Left forelimb (tissue), 1 donor: ENCODE measurements at places on chromosomes 2 and 18.

GRCh38 chr18:10133516-10133915 lies 219.7 kb downstream of the VAPA start:
- DNase-seq = no peak

DNA sequence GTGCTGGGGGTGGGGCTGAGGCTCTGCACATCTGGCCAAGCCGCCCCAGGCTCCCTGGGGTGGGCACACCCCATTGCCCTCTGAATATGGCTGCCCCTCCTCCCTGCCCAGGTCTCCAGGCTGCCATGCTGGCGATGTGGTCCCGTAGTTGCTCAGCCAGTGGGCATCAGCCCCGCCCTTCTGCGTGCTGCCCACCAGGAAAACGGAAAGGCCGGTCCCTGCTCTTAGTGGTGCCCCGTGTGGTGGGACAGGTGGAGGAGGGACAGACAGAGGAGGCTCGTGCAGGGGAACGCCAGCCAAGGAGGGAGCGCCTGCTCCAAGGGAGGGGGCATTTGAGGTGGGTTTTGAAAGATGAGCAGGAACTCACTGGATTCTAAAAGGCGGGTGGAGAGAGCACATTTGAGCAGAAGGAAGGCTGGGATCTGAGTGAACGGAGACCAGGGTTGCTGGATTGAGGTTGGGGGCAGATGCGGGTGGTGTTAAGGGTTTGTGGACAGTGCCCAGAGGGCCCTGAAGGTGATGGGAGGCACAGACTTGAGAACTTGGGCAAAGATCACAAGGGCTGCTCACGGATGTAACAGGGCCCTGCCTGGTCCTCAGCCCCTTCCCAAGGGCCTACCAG lies 6.7 kb upstream of the B3GNT7 start:
- DNase-seq = no peak

DNA sequence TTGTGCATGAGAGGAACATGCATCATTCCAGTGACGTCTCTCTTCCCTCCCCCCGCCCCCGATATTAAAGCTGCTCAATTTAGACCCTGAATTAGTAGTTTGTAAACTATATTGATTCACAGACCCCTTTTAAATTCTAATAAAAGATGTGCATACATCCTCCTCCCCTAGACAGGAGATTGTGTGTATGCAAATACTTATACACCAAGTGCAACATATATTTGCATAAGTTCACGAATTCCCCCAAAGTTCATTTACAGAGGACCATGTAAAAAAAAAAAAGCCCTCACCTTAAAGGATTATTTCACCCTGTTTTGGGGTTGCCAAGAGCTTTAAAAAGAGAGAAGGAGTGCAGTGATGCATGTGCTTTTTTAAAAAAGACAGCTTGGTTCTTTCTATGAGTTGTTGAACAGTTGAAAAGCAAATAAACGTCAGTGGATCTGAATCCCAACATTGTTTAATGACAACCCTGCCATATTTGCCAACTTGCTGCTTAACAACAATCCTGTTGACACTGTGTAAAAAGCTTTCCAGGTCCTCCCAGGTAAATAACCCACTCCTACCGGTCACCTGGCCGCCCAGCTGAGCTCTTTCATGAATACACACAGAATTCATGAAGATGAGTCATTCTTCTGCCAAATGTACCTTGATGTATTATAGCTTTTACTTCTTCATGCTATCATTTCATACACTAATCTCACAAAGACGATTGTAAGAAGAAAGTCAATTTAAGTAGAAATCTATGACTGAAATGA lies 211.5 kb downstream of the IKZF2 start:
- no peak for DNase-seq

DNA sequence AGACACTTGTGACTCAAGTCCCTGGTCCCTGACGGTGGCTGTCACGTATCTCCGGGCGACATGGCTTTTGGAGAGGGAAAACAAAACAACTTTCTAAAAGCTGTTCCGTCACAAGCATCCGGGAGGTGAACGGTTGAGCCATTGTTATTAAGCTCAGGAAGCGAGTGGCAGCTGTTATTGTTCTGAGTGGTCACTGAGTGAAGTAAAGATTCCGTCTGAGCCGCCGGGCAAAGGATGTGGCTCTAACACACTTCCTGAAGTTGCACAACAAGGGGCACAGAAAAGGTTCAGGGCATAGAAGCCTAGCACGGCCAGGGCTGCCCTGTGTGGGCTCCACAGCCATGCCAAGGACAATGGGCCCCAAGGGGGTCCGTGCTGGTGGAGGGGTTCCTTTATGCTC lies 24.3 kb downstream of the INPP5D start:
- peak; percentile 61 for DNase-seq

GRCh38 chr2:132642415-132642814 lies 27.6 kb downstream of the LYPD1 start:
- DNase-seq = no peak

GRCh38 chr2:235238537-235238936 lies 255.3 kb upstream of the AGAP1 start:
- DNase-seq = peak; percentile 74

DNA sequence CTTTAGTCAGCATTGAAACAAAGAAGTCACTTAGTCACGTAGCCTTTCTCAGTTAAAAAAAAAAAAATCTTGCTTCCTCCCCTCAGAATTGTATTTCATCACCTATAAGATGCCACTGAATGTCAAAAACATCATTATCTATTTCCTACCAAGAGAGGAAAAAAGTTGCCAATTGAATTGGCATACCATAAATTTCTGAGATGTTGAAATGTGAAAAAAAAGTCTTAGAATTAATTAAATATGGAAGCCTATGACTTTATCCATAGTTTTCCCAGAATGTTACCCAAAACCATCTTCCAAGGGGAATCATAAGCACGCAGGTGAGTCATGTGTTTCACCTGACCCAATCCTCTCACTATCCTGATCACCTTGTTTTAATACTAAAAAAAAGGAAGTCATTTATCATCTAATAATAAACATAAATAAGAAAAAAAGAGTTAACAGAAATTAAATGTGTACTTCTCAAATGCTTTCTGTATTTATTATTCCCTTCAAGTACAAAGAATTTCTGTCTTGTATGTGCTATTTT lies 205.7 kb downstream of the TCF4 start:
- no peak for DNase-seq

GRCh38 chr18:51361130-51361860 lies 163.8 kb upstream of the MEX3C start:
- DNase-seq = no peak

- no peak for DNase-seq
Measured at GRCh38 chr18:11053293-11053692, 96.1 kb downstream of the PIEZO2 start.

DNA sequence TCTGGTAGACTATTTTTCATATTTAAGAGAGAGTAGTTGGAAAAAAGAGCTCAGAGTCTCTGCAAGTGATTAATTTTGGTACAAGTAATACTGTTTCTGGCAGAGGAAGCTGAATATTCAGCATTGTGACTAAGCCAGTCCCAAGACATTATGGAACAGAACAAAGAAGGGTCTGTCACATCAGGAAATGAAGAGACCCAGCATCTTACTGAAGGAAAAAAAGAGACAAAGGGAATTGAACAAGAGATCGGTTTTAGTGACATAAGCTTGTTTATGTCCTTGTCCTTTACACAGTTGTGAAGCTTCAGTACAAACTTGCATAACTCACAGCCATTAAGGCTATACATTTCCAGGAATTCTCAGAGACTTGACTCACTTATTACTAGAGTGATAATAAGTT lies 568.5 kb upstream of the SLC8A1 start:
- DNase-seq = no peak

GRCh38 chr2:199144036-199144435 lies 313.7 kb downstream of the SATB2 start:
- no peak for DNase-seq

GRCh38 chr2:20164734-20165478 lies 60.0 kb downstream of the SDC1 start:
- peak; percentile 63 for DNase-seq

- DNase-seq = no peak
Measured at GRCh38 chr18:49170925-49171505, 220.2 kb upstream of the SMAD7 start.

DNA sequence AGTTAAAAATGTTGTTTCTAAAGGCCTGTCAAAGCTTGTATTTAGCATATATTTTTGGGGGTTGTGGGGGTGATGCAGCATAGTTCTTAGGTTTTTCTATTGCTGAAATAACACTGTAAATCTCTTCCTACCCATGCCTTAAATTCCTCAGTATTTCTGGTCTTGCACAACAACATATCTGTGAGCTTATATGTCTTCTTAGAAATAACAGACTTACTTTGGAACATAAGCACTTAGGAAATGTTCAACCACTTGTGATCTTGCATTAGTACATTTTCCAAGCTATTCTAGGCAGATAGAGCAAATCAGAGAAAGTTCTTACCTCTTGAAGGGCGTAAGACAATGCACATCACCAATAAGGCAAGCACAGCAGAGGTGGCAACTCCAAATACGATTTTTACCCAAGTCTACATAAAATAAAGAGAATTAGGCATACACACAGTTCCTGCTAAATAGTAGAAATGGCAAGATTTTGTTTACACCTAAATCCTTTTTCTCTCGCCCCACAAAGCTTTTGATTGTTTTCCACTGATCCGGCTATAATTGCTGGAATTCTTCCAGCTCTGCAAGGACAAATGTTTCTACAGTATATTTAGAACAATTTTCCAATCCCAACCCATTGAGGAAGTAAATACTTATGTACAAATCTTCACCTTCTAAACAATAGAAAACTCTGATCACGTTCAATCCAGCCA lies 512 bp downstream of the FAP start:
- no peak for DNase-seq

GRCh38 chr2:231521-232185 lies 32.2 kb downstream of the SH3YL1 start:
- no peak for DNase-seq

DNA sequence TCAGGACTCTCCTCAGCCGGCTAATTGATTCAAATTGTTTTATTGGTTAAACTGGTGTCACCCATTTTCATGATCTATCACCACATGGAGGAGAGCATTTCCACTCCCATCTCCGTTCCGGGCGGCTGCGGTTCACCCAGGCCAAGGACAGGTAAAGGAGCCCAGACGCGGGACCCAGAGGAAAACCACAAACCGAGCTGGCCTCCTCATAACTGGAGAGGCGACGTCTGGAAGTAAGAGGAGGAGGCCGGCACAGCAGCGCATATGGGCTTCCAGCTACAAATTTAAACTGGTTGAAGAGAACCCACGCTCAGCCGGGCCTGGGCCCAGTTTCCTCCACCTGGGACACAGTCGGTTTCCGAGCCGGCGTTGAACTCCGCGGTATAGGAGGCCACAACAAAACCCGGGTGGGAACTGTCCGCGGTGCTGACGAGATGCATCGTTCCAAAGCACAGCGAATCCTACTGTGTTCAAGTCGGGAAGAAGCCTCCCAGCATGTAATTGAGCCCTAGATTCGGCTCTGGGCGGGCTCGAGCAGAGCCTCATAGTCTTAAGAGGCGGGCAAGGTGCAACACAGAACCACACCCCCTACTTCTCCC lies 3.0 kb upstream of the SKOR2 start:
- DNase-seq = peak; percentile 81

GRCh38 chr2:79120194-79120713 lies at the start of gene REG1A:
REG1A (plus strand) TSS chr2:79120488; CDS start chr2:79120862, 374 bp downstream.
- DNase-seq = no peak

GRCh38 chr2:43576981-43577892 lies 18.6 kb downstream of the THADA start:
- no peak for DNase-seq

DNA sequence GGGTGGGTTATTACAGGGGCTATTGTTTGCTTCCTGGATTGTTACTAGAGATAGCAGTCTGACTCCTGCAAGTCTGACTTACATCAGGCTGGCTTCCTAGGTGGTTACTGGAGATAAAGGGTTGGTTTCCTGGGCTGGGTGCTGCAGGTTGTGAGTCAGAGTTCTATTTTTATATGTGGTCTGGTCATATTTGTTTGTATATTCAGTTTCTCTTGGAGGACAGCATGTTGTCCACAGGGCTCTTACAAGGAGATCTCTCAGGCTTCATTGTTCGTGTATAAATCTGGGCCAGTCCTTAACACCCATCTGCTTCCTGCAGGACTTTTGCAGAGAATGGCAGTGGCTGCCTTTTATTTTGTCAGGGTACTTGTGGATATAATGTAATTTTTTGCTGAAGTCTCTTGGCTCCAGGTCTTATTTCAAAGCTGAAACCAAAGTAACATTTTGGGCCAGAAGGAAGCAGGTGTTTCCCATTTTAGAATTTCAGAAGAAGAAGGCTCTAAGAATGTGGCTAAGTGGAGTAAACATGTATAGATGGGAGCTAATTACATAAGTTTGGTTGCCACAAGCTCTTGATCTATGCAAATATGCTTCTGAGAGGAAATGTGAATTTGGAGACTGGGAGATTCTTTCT lies 65.9 kb upstream of the SLC16A14 start:
- DNase-seq = no peak

- DNase-seq = no peak
Measured at GRCh38 chr2:217988014-217988839, 14.6 kb downstream of the TNS1 start.

DNA sequence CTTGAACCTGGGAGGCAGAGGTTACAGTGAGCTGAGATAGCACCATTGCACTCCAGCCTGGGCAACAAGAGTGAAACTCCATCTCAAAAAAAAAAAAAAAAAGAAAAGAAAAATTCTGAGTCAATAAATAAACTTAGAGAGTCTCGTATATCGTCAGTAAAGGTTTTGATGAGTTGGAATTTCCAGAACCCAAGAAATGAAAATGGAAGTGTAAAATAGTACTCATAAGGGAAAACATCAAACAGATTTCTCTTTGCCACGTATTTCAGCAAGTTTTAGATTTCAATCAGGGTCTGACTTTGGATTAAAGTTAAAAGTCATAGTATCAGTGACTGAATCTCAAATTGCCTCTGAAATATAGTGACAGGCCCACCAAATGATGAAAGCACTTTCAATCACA lies 71.4 kb upstream of the SPOPL start:
- DNase-seq = no peak

DNA sequence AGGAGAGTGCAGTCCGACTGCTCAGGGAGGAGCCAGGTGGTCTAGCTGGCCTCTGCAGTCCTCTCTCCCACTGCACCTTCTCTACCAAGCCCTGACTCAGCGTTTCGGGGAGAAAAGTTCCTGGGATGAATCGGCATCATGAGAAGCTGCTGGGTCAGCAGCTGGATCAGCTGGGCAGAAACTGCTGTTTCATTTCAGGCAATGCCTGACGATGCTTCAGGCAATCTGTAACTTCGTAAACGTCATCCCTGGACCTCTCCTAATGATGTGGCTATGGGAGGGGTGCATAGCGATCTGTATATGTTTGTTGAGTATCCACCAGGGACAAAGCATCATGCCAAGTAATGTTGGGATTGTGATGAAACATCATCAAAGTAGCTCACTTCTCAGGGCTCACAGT lies 20.7 kb downstream of the LIPG start:
- DNase-seq = no peak

DNA sequence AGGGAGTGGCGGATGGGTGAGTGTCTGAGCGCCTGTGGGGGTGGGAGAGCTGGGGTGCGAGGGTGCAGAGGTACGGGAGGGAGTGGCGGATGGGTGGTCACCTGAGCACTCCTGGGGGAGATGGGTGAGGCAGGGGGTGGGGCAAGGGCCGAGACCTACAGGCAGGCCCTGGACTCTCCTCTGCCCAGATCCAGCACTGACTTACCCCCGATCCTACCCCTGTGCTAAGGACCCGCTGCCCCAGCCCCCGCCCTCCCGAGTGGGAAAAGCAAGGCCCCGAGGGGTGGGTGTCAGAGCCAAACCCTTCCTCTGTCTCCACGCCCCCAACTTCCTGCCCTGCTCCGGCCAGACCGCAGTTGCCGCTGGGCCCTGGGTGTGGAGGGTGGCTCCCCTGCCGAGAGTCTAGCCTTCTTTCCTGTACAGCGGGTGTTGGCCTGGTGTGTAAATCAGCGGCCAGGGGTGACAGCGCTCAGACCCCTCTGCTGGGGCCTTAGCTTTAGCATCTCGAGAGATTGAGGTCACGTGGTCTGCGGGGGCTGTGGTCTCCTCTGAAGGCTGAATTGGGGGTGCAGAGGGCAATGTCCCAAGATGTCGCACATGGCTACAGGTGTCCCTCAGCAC lies 12.5 kb downstream of the BOK start:
- no peak for DNase-seq
